Renal pelvis (tissue), 12 donors: ENCODE measurements at places on chromosomes 12 and 14. TPM values are rescaled to one million over a fixed set of nuclear protein-coding genes. Genes with fewer than 3 reads are reported as not detected.

- no peak for DNase-seq
Measured at GRCh38 chr14:28603606-28604005, 163.0 kb upstream of the FOXG1 start.

DNA sequence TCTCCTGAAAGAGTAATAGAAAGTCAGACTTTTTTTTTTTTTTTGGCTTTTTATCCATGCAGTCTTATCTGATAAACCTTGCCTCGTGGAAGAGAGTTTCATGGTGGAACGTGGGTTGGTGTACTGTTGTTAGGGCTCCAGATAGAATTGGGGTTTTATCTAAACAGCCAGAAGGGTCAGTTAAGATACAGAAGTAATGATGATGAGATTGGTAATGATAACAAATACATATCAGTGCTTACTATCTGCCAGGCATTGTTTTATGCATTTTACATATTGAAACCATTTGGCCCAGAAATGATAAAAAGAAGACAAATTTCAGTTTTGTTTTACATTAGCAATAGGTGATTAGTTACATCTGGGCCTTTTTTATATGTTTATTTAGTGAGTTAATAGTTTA is 372.8 kb upstream of the PRICKLE1 start:
- no peak for DNase-seq

LRRC43 gene
- 8.7 TPM for polyA plus RNA-seq

DNA sequence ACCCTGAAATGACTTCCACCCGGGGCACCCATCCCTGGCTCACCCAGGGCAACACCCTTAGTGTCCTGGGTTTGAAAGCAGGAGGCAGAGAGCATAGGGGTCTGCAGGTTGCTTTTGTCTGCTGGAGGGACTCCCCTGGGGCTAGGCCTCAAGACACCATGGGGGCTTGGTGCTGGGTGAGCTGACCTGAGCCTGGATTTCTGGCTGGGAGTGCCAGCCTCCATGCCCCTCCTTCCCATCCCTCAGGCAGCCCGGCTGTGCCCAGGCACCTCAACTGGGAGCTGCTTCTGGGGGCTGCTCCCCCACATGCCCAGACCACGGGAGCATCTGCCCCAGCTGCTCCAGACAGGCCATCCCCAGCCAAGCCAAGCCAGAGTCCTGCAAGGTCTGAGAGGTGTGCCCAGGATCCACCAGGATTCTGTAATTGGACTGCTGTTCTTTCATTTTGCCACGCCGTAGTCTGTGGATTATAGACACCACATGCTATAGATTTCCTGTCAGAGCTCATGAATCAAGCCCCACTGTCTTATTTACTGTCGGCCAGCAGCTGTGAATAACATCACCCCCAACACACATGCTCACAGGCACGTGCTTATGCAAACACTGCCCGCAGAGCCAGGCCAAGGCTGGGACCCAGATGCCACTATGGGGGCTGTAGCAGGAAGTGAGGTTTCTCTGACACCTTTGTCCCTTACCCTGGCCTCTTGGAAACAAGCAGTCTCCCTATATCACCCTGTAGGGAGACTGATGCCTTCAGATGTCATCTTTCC is 29.4 kb upstream of the ESRRB start:
- DNase-seq = no peak

DNA sequence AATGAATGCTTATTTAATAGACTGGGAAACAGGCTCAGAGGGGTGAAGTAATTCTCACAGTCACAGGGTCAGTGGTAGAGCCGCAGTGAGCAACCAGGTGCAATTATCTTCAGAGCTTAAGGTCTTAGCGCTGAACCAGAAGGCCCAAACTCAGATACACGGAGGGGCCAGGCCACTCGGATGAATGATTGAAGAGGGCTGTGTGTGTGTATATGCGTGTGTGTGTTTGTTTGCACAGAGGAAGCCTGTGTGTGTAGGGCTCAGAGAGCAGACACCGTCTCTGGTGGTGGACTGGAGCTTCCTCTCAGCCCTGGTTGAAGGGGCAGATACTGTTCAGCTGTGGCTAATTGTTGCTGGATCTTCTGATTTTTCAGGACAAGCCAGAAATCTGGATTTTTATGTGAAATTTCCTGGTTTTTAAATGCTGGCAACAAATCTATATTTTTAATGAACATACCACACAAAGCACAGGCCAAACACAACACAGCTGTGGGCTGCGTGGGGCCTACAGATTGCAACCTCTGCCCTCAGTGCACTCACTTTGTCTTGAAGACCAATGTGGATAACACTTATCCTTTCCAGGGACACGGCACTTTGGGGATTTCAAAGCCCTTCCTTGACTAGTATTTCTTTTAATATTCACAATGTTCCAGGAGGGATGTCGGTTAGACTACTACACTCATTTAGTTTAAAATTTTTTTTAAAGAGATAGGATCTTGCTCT is 94.5 kb upstream of the NRXN3 start:
- no peak for DNase-seq

PTGER2 gene
- polyA plus RNA-seq = 6.5 TPM

FGD4 gene
- 10.6 TPM for polyA plus RNA-seq

DNA sequence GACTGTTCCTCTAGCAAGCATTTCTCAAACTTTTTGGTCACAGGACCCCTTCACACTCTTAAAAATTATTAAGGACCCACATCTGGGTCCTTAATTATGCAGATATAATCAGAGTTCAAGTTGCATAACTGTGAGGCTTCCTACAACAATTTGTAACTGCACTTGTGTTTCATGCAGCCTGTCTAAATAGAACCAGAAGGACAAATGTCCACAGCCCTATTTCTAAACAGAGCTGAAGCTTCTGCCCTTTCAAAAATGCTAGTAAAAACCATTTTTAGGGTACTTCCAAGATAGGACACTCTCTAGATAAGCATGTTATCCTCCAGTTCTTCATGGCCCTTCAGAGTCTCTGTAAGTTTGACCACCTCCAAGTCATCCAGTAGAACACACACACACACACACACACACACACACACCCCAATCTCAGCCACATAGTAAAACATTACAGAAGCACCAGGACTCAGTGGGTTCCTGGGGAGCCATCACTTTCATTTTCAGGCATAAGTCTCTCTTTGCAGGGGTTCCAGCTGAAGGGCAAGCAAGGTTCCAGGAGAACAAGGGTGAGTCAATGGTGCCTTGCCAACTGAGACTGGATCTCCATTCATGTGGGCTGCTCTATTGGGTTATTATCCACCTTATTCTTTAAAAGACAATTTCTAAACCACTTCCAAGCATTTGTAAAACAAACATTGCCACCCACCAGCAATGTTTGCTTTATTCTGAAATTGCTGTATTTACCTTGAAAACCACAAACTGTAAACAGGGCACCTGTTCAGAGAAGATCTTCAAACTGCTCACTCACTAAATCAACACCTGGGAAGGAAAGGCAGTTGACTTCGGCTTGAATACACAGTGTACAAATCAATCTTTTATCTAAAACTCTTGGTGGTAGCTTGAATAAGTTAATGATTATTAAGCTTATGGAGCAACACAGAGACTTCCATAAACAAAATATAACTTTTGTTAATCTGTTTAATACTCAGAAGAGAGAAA is 64.1 kb downstream of the ITPR2 start:
- no peak for DNase-seq

MYG1 gene
- polyA plus RNA-seq = 59.5 TPM

DNA sequence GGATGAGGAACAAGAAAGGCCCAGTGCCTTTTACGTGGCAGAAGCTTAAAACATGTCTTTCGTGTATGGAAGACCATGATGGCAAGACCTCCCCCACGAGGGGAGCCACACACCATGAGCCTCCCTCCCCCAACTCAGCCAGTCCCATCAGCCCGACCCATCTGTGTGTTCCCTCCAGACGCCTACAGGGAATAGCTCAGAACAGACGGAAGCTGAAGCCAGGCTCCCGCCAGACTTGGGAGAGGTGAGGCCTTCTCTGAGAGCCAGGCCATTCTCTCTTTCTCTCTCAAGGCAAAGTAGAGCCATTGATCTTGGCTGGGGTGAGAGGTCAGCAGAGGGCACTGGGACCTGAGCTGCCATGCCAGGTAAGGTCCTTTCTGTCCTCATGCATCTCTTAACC is 9.5 kb downstream of the REM2 start:
- no peak for DNase-seq

MUCL1 gene
- polyA plus RNA-seq = not detected

IGF1 gene
- 3.4 TPM for polyA plus RNA-seq

DNA sequence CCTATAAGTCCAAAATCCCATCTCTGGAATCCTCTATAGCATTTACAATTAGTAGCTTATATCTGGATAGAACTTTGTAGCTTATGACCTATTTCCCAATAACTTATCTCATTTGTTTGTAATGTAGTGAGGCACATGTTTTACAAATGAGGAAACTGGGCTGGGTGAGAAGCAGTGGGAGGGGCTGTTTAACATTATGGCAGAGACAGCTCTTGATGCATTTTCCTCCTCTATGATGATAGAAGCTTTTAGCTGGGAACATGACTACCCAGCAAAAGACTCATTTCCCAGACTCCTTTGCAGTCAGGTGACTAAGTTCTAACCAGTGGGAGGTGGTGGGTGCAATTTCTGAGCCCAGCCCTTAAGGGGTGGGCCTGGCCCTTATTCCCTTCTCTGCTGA is 179.7 kb downstream of the TTC8 start:
- no peak for DNase-seq

GRCh38 chr14:97626088-97626487 is 828.9 kb downstream of the VRK1 start:
- no peak for DNase-seq

CLEC4D gene
- polyA plus RNA-seq = 0.16 TPM

GRCh38 chr12:132247718-132248452 is 81.5 kb downstream of the GALNT9 start:
- no peak for DNase-seq

- no peak for DNase-seq
Measured at GRCh38 chr12:11879306-11879705, 191.4 kb upstream of the BCL2L14 start.

DNA sequence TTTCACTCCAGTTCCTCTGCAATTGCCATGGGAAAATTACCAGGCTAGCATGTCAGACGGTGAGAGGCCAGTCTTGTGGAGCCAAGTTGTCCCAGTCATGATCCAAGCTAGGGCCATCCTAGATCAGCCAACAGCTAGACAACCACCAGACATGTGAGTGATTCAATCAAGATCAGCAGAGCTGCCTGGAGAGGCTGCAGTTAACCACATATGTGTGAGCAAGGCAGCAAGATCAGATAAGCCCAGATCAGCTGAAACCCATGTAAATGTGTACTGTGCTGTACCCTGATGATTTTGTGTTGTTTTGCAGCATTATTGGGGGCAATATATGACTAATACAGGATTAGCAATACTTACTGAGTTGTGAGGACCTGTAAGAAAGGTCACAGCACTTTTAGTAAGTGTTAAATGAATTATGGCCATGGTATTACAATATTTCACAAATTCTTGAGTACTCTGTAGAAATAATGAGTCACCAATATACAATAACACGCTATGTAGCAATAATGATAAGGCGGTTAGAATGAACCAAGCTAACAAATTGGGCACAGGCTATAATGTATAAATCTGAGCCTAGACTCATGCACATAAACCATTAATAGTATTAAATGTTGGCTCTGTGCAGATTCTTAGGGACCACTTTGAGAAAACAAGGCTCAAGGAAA is 91.4 kb downstream of the SUDS3 start:
- no peak for DNase-seq
